ENCODE measurements at places on chromosomes 1 and 21. TPM values are rescaled to one million over a fixed set of nuclear protein-coding genes. Genes with fewer than 3 reads are reported as not detected.
A peak's percentile ranks its signal among the peaks of the same experiment; 100 is the strongest.

- DNase-seq: no peak
Measured at GRCh38 chr1:71364236-71364635, 283.4 kb upstream of the ZRANB2 start.

GRCh38 chr1:234315588-234315987, 57.7 kb upstream of the COA6 start:
- DNase-seq: no peak

DNA sequence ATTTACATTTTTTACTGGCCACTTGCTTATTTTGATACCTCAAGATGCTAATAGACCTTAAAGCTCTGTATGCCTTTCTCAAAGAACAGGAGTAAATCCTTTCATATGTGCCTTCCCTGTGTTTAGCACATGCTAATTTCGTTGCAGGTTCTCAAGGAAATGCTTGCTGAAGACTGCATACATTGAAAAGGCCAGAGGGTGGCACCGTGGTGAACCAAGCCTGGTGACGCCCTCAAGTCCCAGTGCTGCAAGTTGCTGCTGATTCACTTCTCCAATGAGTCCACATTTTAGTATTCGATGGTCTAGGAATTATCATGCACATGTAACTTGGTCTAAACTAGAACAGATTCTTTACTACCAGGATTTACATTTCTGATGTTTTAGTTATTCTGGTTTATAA, 94.1 kb downstream of the CLDN17 start:
- DNase-seq: no peak

DNA sequence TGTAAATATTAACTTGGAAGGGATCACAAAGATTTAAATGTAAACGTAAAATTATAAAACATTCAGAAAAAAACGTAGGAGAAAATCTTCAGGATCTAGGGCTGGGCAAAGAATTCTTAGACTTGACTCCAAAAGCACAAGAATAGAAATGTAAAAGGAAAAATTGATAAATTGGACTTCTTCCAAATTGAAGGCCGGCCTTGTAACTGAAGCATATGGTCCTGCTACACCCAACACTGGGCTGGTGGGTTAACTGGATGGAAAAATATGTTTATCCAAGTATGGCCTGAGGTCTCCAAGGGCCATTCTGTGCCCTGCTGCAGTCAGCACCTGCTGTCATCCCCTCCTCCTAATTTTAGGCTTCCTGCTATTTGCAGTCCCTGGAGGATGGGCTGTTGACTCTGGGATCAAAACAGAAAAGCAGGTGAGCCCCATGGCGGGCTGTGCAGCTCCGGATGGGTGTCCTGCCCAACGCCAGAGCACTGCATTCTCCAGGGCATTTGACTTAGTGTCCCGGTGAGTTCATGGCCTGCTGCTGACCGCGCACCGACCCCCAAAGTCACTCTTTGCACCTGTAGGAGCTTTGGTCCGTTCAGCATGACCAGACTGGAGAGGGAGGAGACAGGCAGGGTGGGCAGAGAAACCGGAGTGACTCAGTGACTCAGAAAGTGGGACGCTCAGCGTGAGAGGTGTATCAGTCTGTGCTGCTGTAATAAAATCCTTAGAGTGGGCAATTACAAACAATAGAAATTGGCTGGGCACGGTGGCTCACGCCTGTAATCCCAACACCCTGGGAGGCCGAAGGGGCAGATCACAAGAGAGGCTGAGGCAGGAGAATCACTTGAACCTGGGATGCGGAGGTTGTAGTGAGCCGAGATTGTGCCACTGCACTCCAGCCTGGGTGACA, 6.1 kb upstream of the AIRE start:
- DNase-seq: no peak

GRCh38 chr1:49208712-49209111, 432.0 kb upstream of the BEND5 start:
- DNase-seq: no peak

DNA sequence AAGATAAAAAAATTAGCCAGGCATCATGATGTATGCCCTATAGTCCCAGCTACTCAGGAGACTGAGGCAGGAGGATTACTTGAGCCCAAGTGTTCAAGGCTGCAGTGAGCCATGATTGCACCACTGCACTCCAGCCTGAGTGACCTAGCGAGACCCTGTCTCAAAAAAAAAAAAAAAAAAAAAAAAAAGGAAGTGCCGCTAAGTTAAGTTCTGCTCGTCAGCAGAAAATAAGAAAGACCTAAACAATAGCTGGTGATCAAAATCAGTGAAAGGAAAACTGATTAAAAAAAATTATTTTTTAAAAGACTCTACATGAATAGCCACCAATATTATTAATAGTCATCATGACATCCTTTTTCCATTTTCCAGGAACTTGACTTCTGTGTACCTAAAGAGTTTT, 44.2 kb upstream of the MTR start:
- no peak for DNase-seq

The AADACL3 gene
- polyA plus RNA-seq: not detected

- no peak for DNase-seq
Measured at GRCh38 chr21:31614705-31615104, 44.8 kb upstream of the SOD1 start.

The ZNF648 gene
- polyA plus RNA-seq: 0.12 TPM

The B3GALT2 gene
- polyA plus RNA-seq: 5.9 TPM

- DNase-seq: no peak
Measured at GRCh38 chr21:15004721-15005370, 60.0 kb downstream of the NRIP1 start.

DNA sequence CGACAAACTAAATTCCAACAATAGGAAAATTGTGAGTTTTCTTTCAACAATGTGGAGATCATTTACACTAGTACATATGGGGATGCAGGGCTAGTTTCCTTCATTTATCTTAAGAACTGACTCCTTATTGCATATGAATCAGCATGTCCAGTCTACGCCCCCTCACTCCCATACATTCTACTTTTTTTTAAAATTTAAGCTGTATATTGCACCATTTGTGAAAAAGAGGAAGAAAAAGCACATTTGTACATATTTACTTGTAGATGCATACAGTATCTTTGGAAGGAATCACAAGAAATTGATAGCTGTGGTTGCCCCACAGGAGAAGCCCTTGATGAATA, 15.9 kb downstream of the VPS26C start:
- no peak for DNase-seq

DNA sequence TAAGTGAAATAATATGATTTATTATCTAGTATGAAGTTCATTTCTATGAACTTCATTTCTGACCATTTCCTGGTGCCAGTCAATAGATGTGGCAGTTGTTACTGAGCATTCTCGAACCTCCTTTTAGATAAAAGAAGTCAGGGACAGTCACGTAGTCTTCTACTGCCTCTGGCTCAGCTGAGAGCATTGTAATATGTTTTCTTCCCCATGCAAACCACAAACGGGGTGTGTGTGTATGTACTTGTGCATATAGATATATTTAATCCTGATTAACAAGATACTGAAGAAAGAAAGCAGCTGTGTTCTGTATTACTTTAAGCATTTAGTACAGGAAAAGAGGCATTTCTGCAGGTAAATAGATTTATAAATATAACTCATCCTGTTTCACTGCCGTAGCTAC, 21.6 kb downstream of the ZNF684 start:
- DNase-seq: no peak

DNA sequence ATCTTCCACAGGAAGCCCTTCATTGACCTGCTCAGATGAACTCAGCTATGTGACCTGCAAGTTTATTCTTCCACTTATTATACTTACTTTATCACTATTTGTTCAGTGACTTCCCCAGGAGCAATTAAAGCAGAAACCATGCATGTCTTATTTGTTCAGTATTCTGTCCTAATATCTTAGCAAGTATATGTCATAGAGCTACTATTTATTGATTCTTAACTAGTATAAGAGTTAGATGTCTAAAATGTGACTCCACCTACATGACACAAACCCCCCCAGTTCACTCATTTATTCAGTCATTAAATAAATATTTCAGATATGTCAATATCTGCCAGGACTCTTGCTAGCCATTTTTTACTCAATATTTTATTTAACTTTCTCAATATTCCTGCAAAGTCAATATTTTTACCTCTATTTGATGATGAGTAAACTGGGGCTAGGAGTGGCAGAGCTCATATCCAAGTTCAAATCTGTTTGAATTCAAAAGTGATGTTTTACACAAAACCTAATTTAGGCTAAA, 469.0 kb upstream of the USP24 start:
- DNase-seq: no peak

The TMEM79 gene
- polyA plus RNA-seq: 1.2 TPM

GRCh38 chr1:204520834-204521709, 4.9 kb downstream of the MDM4 start:
- DNase-seq: no peak

GRCh38 chr1:245205396-245205795, 50.6 kb downstream of the KIF26B start:
- no peak for DNase-seq

DNA sequence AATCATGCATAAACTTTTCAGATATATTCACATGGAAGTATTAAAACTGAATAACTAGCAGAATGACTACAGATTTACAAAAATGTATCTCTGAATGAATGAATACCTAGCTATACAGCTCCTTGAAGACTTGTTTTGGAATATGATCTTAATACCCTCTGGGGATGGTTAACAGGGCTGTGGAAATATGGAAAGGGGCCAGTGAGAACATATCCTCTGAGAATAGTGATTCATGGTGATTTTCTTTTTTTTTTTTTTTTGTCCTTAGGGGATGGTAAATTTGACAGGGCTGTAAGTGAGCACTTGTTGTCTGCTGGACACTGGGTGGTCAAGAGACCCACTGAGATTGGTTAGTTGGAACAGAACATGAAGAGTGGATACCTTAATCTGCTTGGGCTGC, 80.7 kb upstream of the HP1BP3 start:
- DNase-seq: no peak

GRCh38 chr1:67749263-67749843, 64.4 kb downstream of the GADD45A start:
- DNase-seq: no peak

DNA sequence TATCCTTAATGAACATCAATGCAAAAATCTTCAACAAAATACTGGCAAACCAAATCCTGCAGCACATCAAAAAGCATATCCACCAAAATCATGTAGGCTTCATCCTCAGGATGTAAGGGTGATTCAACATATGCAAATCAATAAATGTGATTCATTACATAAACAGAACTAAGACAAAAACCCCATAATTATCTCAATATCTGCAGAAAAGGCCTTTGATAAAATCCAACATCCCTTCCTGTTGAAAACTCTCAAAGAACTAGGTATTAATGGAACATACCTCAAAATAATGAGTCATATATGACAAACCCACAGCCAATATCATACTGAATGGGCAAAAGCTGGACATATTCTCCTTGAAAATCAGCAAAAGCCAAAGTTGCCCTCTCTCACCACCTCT, 54.6 kb upstream of the DEPDC1 start:
- no peak for DNase-seq

- DNase-seq: no peak
Measured at GRCh38 chr1:119139857-119140176, 636 bp downstream of the WARS2 start.

GRCh38 chr1:2255420-2256369, 27.6 kb downstream of the SKI start:
- DNase-seq: no peak

GRCh38 chr1:53356637-53357036, 28.8 kb upstream of the LRP8 start:
- no peak for DNase-seq

GRCh38 chr1:20073256-20073655, 3.3 kb downstream of the PLA2G5 start:
- peak; percentile 12 for DNase-seq

The SFN gene
- polyA plus RNA-seq: 0.17 TPM

- DNase-seq: no peak
Measured at GRCh38 chr1:85461216-85461918, 3.6 kb downstream of the DDAH1 start.

DNA sequence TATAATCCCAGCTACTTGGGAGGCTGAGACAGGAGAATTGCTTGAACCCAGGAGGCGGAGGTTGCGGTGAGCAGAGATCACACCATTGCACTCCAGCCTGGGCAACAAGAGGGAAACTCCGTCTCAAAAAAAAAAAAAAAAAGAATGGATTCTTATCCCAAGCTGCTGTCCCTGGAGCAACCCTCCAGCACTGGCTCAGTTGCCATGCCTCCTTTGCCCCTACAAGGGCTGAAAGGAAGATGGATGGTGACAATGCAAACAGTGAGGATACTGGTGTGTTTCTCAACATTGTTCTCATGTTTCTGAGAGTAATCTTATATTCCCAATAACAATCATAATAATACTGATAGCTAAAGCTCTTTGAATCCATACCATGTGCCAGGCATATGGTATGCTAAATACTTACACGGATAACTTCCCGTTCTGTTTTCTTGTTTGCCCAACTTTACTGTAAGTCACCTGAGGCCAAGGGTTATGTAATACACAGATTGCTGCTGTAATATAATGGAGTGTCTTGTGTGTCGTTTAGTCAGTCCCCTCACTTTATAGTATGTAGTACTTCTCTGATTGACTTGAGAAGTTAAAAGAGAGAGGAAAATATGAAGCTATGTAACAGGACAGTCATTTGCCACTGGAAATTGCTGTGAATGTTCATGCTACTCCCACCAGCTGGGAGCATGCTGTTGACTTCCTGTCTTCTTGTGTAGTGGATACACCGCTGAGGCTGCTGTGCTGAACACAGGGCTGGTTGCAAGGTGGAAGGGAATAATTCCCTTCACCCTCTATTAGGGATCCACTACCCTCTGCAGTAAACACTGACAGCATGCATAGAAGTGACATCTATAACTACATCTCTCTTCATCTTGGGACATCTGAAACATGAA, 153.6 kb downstream of the CNIH3 start:
- DNase-seq: no peak

- DNase-seq: peak; percentile 38
Measured at GRCh38 chr1:91755702-91756287, 130.2 kb downstream of the TGFBR3 start.

The AGMAT gene
- polyA plus RNA-seq: 1.5 TPM

GRCh38 chr1:61079296-61079897, 3.0 kb upstream of the NFIA start:
- no peak for DNase-seq

DNA sequence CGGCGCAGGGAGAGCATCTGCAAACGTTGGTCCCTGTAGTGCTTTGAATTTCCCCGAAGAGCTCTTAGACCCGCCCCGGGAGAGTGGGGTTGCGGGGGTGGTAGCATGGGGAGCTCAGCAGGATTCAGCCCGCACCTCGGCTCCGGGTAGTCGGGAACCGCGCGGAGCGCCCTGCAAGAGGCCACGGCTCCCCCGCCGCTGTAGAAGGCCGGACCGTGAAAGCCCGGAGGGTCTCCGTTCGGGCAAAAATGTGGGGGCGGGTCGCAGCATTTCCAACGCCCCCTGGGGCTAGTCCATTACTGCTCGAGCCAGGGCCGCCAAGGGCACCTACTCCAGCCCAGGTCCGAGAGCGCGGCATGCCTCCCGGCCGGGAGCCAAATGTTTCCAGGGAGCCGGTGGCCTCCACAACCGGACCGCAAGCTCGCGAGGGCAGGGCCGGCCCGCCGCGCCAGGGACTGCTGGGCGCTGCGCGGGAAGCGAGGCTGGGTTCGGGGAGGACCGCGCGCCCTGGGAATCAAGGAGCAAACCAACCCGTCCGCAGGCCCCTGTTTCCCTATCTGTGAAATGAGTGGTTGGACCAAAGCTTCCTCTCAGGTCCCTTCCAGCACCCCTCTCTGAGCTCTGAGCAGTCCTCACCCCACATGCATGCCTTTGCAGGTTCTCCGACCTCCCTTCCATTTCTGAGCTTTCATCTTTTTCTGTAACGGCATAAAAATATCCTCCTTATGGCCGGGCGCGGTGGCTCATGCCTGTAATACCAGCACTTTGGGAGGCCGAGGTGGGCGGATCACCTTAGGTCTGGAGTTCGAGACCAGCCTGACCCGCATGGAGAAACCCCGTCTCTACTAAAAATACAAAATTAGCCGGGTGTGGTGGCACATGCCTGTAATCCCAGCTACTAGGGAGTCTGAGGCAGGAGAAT, 775 bp upstream of the TMEM63A start:
- DNase-seq: peak; percentile 60

The KRTAP6-1 gene
- polyA plus RNA-seq: not detected

- no peak for DNase-seq
Measured at GRCh38 chr1:61534847-61535246, 190.1 kb downstream of the TM2D1 start.

All from ovary (tissue), 10 donors.